Breast epithelium (tissue), 4 donors: ENCODE measurements at places on chromosomes 12 and 14. TPM values are rescaled to one million over a fixed set of nuclear protein-coding genes. Genes with fewer than 3 reads are reported as not detected.

GRCh38 chr12:75549989-75550388, 38.6 kb upstream of the KRR1 start:
- no peak for DNase-seq

DNA sequence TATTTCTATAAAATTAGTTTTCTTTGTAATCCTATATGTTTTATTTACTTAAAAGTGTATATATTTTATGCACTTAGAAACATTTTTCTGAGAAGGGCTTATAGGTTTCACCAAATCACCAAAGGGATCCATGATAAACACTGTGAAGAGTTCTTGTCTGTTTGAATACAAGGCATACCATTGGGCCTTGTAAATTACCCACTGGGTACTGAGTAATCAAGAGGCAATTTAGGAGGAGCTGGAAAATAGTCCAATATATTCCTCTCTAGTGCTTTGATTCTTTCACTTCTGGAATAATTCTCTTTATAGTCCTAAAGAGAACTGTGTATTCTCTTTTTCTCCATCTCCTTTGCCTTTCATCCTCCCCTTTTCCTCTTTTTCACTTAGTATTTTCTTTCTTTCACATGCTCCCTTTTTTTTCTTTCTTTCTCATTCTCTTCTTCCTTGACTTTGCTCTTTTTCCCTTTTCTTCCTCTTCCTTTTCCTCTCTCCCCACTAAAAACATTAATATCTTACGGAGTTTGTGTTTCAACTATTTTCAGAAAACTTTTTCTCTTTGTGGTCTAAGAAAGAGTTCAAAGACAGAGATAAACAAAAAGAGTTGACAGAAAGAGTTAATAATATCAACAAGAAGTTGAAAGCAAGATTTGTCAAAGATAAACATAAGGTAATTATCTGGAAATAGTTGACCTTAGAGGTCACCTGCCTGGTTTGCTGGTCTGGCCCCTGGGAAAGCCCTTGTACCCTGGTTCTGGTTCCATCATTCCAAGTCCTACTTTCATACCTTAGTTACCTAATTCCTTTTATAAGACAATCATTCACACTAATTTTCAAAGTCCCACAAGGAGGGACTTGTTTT, 435.3 kb downstream of the RAD51B start:
- no peak for DNase-seq

Gene LMNTD1
- total RNA-seq = not detected

GRCh38 chr14:95128140-95128539, 29.2 kb downstream of the DICER1 start:
- no peak for DNase-seq

DNA sequence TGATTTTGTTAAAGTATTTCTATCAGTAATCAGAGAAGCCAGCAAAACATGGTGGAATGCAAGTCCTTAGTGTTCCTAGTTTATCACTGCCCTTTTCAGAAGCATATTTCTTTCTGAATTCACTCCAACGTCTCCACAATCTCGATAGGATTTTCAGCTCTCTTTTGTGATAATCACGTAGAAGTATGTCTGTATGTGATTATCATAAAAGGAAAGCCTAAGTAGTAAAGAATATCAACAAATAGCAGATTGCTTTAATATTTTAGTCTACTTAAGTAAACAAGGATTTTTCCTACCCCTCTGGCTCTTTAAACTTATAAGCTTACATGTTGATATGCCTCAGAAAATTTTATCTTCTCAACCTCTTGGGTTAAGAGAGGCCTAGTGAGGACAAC, 147.4 kb upstream of the NUDT4 start:
- no peak for DNase-seq

DNA sequence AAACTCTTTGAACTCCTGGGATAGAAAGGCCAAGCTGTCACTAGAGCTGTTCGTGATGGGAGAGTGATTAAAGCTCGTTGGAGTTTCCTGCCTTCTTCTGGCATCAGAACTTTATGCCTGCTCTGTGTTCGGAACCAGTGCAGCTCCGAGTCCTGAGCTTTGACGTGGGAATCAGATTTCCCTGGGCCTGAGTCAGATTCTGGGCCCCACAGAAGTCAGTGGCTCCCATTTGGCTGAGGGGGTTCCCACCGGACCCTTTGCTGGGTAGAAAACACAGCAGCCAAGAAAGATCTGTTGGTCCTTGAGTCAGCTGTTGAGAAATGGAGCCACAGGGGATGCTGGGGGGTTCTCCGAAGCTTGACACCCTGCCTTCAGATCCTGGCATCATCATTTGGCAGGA, 238.0 kb downstream of the CHST11 start:
- no peak for DNase-seq

Gene TIMM9
- 58.4 TPM for total RNA-seq

Gene HOXC4
- total RNA-seq = 1.8 TPM

Gene ATP5MC2
- 394 TPM for total RNA-seq

DNA sequence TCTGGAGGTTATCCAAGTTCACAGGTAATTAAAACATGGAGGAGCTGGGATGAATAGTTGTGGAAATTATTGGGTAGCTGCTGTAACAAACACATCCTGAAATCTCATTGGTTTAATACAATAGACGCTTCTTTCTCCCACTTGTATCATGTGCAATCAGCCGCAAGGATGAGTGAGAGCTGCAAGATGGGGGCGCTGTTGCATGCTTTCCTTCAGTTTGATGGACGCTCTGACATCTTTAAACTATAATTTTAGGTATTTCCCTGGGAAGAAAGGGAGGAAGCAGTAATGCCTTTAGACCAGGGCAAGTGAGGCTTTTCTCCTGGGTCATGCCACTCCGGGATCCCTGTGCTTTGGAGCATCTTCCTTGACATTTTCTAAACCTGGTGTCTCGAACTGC, 178.7 kb downstream of the PAWR start:
- no peak for DNase-seq

DNA sequence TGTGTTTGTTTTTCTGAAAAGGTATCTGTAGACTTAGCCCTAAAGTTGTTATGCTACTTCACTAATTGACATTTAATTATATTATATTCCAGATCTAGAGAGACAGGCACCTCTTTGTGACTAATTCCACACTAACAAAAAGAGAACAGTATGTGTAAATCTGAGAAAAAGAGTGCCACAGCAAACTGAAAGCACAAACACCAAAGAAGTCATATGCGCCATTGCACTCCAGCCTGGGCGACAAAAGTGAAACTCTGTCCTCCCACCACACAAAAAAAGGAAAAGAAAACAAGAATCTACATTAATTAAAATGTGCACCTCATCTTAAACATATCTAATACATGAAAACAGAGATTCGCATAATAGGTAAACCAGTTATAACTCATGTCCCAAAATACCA, 4.4 kb upstream of the CSRNP2 start:
- DNase-seq = no peak

DNA sequence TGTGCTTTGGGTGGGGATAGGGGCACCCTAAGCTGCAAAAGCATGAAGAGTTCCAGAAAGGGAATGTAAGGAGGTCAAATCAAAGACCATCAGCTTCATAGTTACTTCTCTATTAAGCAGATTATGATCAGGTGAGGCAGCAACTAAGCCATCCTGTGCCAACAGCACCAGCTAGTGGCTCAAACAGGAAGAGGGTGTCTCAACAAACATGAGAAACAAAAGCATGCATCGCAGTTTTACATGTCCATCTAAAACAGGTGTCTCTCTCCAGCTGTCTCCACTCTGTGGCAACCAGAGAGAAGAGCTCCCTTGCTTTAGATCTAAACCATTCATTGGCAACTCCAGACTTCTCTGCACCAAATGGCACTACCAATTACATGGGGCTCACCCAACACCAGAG, 52.9 kb downstream of the ACTN1 start:
- no peak for DNase-seq

DNA sequence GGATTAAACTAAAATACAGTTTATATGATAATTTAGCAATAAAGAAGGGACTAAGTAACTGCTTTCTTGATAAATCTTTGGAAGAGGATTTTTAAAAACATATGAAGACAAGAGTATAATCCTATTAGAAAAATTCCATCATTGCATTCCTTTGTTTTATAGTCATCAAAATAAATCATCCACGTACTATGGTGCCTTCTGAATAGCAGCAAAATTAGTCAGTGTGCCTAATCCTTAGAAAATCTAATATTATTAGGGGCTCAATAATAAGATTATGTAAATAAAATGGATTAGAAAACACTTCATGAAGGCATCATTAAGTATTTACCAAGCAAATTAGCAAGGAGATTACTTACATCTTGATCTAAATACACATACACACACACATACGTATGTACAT, 102.1 kb downstream of the KCNH5 start:
- no peak for DNase-seq

Gene PIP4P1
- 29.9 TPM for total RNA-seq

Gene TSHR
- 1.6 TPM for total RNA-seq

- peak; percentile 80 for DNase-seq
Observed at GRCh38 chr14:22836301-22837113, at the start of gene MMP14. TSS of gene MMP14 (plus strand) at chr14:22836585. CDS start at chr14:22836818, 233 bp downstream.

DNA sequence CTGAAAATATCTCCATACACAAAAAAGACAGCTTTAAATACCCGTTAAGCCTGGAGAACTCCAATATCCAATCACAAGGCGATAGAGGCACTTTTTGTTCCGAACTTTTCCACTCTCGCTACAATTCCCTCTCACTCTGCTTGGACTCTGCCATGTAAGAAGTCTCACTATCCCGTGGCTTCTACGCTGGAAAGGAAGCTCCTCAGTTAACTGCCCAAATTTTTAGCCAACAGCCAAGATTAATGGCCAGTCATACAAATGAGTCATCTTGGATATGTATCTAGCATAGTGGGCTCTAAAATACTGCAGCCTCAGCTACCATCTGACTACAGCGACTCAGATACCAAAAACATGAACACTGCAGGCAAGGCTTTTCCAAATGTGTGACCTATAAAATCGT, 45.5 kb upstream of the RERGL start:
- no peak for DNase-seq
